ENCODE measurements at places on chromosomes 3 and 15.

DNA sequence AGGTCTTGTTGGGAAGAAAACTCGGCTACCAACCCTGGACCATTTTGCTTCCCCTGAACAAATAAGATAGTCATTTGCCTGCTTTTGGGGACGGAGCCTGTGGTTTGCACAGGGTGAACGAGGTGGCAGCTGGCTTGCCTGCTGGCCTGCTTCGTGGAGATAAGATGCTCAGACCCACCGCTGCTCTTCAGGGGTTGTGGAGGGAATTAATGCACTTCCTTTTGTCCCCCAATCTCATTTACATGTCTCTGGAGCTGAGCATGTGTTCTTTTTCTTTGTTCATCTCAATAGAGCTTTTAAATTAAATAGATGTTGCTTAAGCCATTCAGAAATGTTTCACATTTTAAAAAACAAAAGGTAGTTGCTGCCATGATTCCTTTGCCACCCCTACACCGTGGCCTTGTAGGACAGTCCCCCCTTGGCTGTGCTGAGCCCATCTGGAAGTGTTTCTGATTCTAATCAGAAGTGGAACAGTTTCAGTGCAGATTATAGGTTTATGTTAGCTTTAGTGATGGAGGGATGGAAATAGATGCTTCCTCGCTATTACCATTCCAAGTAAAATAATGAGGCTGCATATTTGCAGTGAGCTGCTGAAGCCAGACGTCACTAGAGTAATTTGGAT is 25.6 kb downstream of the APBA2 start:
- no peak for DNase-seq

DNA sequence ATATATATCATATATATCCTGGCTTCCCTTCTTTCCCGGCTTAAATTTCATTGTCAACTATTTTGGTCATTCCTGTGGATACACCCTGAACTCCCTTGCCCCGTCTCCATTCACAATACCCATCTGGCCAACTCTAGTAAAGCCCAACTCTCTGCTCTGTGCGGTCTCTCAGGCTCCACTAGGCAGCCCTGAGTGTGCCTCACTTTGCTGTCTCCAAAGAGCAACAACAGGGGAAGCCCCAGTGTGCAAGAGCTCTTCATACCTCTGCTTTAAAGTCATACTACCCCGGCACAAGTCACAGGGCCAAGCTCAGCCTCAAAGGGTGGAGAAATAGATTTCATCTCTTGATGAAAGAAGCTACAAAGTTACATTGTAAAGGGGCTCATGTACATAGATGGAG is 18.9 kb upstream of the FEM1B start:
- DNase-seq, result no peak

- no peak for DNase-seq
Observed at GRCh38 chr3:50396502-50396901, 37.2 kb upstream of the TMEM115 start.

DNA sequence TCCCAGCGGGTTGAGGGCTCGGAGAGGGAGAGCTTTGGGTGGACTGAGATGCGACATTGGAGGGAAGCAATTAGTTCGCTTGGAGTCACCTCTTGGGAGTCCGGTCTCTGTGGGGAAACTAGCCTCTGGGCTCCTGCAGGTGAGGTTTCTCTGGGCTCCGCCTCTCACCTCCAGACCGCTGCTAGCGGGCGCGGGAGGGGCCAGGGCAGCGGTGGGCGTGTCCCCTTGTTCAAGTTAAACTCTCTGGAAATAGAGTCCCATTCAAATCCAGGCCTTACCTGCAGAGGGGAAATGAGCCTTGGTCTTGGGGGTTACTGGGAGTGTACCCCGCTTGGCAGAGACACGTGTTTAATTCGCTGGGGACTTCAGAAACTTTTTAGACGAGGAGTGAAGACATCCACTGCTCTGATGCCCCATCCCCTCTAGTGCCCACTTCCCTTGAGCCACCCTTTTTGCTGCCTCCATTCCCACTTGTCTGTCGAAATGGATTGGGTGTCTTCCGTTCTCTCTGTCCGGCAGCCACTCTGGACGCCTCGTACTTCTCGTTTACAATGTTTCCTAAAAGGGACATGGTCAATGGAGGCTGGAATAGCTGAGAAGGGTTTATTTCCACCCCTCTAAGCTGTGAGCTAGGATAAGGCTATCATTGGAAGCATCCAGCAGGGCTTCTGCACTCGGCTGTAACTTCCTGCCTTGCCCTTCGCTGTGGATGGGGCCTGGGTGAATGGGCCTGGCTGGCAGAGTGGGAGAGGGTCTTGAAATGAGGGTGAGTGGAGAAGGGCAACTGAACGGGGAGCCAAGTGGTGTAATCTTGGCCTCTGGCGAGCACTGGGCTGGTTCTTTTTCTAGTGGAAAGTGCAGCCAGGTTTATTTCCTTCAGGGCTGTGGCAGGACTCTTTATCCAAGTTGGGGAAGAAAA is 1.1 kb downstream of the MITF start:
- no peak for DNase-seq

DNA sequence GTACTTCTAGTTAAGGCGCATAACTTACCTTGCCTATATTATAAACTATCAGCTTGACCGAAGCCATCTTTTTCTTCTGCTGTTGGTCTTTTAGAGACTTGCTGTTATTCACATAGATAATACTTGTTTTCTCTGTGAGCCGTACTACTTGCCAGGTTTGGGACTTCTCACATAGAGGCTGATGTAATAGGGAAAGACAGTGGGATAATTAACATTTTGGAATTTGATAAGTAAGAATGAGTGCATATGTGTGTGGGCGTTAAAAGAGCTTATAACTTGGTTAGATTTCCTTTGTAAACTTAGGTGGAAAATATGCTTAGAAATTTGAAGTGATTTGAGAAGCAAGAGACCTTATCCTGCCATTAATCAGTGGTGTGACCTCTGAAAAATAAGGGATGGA is 47.8 kb downstream of the FNDC3B start:
- DNase-seq, result no peak

DNA sequence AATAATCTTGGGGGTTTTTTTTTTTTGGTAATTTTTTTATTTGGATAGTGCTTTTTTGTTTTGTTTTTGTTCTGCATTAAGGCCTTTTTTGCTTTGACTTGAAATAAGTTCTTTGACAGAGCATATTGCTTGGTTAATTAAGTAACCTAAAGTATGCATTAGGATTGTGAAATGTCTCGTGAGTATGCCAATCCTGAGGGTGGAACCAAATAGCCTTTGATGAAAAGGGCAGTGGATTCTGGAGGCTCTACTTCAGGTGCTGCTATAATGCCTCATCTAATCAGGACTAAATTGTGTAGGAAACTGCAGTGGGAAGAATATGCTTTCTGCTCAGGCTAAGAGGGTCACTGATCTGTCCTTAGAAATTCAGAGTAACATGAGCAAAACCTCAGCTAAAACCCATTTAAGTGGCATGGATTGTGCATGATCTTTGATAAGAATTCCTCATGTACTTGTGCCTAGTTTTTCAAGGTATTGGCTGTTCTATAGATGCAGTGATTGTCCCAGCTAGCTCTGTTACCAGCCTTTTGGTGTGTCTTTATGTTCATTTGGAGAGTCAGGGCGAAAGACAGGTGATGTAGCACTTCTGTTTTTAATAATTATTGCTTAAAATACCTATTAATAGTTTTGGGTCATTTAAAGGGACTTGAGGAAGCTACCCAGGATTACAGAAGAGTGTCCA is 15.4 kb downstream of the CDV3 start:
- no peak for DNase-seq

DNA sequence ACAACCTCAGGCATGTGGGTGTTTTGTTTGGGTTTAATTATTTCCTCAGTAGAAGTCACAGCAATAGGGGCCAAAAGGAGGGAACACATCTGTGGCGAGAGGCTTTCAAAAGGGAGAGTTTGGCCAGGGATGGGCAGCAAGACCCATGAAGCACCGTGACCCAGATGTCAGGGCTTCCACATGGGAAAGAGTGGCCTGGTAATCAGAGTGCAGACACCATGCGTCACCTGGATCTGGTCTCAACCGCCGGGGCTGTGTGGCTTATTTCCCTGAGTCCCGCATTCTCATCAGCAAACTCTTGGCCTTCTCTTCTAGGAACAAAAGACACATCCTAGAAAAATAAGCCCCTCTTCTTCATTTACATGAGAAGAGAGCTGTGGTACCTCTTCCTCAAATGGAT is 12.4 kb upstream of the MUSTN1 start:
- DNase-seq, result no peak

DNA sequence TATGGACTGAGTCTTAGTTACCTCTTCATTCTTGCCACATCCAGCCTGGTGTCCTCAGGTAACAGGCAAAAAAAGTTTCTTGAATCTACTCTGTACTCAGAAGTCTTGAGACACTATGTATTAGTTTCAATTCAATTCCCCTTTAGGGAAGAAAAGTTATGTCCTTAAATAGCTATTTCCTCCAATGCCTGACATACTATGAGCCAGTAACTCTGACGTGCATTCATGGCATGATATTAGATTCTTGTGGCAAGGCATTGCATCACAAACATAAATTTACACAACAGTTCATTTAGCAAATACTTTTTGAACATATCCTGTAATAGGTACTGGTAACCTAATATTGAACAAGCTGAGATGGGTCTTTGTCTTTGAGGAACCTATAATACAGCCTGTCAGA is 109.3 kb upstream of the FOXB1 start:
- DNase-seq, result no peak

GRCh38 chr3:62708638-62709373 is 166.4 kb downstream of the CADPS start:
- no peak for DNase-seq

DNA sequence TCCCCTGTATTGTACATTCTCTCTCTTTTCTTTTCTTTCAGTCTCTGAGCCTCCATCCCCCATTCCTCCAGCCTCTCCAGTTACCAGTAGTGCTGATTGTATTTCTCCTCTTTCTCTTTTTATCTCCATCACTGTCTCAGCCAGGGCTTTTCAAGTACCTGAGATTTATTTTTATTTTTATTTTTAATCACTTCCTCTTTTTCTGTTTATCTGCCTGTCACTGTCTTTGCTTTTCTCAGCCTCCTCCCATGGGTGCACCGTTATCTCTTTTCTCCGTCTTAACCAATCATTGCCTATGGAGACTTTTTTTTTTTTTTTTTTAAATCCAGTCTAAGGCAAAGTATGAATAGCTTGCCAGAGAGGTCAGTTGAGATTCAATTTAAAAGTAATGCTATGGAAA is 359.3 kb downstream of the GAP43 start:
- DNase-seq, result no peak

GRCh38 chr15:96213045-96213444 is 117.5 kb upstream of the NR2F2 start:
- no peak for DNase-seq

DNA sequence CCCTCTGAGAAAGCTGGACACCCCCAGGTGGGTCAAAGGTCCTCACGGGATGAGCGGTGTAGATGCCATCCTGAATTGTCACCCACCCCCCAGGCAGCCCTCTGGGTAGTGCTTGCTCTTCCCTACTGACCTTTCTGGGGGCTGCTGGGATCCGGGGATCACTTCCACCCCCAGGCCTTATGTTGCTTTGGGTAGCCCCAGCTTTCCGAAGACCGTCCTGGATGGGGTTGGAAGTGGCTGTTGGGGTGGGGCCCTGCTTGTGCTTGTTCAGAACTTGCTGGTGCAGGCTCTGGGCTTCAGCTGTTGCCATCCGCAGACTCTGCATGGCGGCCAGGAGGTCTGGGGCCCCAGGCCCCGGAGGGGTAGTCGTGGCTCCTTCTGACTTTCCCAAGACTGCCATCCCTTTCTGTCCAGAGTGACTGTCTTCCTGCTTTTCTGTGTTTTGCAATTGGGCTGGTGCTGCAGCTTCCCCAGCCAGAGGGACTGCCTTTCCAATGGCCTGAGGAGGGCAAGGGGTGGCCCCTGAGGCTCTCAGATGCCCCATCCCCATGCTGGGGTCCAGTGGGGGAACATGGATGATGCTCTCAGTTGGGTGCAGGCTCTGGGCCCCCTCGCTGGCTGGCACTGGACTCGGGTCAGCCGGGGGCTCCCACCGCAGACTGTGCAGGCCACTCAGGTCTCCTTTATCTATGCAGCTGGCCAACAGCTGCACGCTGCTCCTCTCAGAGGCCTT is 6.3 kb downstream of the XIRP1 start:
- DNase-seq, result no peak

DNA sequence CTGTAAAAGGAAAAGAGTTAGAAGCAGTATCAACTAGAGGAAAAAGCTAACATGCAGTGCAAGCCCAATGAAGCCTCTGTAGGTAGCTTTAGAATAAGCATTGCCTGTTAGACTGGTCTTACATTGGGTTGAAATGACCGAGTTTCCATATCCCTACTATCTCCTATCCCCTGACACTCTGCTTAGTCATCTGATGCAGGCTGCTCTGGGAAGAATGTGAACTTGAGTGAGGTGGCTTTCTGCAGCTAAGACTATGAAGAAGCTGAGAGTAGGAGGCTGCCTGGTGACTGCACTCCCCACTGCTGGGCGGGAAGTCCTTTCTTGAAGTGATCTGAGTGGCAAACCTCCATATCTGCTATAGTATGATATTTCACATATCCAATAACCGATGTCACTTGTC is 64.7 kb downstream of the OXSM start:
- DNase-seq, result no peak

DNA sequence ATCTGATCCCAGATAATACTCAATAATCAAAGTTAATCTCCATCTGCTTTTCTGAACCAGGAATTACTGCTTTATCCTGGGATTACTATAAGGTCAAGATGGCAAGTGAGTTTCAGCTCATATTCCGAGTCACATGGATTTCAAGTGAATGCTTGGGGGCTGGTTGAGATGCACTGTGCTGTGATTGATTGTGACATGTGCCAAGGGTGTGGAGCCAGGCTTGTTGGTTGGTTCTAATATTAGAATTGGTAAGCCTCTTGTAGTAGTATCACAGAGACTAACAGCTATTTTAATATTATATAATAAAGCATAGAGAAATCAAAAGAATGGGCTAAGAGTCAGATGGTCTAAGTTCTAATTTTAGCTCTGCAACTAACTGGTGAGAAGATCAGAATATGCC is 74.2 kb upstream of the ICE2 start:
- DNase-seq, result no peak

Data from vagina (tissue), 2 donors.